NCI-H2081 treated with DMSO at 0.1 percent for 48 hours (cell line): ENCODE measurements at places on chromosomes 5 and 9.

- no peak for DNase-seq
Measured at GRCh38 chr9:20570756-20571155, 51.5 kb downstream of the MLLT3 start.

DNA sequence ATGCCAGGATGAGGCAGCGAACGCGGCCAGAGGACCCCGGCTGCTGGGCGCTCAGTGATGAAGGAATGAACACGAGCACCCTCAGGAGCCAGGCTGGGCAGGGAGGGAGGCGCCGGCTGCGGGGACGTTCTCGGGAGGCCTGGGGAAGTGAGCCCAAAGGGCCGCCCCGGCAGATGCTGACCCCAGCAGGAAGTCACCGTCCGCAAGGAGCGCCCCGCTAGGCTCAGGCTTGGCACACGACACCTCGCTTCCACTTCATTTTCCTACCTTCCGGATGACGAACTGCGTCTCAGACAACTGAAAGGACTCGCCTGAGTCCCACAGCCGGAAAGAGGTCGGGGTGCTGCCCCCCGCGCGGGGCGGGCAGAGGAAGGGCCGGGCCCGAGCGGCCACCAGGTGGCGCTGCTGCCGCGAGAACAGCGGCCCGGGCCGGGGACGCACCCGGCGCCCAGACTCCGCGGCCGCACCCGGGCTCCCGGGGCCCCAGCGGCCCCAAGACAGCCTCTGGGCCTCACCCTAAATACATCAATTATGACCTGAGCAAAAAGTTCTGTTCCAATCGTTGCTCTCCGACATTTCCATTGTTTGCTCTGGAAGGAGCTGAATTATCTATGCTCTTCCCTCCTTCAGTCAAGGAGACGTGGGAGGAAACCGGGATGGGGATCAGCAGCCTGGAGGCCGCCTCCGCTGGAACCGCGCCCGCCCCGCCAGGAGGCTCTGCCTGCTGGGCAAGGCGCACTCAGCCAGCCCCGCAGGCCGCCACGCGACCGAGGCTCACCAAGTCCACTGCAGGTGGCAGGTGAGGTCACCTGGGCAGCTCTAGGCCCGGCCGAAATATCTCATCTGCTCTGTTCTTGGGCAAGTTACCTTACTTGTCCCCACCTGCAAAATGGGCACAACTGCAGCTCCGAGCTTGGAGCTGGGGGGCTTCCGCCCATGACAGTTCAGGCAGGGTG is 107.0 kb downstream of the ZNF354C start:
- no peak for DNase-seq

DNA sequence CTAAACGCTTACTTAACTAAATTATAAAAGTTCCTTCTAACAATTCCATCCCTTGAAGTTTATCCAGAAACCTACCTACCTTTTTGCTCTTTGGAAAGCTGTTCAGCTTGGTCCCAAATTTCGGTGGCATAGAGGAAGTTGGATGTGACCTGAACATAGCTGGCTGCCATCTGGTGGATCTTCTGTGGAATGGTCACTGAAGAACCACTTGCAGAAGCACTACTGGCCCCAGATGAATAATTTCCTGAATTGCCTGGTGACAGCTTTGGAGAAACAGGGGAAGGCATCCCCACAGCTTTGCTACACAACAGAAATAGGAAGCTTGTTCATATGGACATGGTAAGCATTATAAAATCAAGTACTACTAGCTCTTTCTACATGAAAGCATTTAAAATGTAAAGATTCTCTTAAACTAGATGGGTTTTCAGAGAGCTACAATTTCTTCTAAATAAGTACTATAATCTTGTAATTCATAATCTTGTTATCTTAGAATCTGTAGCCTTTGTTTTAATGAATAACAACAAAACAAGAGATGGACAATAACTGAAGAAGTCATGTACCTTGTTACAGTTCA is 9.9 kb downstream of the LEAP2 start:
- no peak for DNase-seq

- no peak for DNase-seq
Measured at GRCh38 chr5:168599826-168600225, 20.7 kb upstream of the PANK3 start.

DNA sequence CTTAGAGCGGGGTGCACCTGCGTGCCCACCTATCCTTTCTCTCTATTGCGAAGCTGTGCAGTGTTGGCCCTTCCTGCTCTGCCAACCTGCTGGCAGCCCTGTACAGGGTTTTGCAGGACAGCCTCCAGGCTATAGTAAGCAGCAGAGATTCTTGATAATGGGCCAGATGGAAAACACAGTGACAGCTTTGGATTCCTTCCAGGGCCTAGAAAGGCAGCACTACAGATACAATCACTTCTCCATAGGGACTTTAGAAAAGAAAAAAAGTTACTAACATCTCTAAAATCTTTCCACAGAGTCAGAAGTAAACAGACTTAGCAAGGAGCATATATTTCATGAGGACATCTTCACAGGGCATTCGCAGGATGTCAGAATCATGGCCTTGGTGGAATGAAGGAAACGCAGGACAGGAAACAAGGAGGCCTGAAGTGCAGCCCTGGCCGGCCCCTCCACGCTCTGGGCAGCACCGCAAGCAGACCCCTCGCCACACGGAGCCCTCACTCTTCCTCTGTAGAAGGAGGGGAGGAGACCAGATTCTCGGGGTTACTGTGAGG is 172.1 kb upstream of the GAS1 start:
- no peak for DNase-seq

DNA sequence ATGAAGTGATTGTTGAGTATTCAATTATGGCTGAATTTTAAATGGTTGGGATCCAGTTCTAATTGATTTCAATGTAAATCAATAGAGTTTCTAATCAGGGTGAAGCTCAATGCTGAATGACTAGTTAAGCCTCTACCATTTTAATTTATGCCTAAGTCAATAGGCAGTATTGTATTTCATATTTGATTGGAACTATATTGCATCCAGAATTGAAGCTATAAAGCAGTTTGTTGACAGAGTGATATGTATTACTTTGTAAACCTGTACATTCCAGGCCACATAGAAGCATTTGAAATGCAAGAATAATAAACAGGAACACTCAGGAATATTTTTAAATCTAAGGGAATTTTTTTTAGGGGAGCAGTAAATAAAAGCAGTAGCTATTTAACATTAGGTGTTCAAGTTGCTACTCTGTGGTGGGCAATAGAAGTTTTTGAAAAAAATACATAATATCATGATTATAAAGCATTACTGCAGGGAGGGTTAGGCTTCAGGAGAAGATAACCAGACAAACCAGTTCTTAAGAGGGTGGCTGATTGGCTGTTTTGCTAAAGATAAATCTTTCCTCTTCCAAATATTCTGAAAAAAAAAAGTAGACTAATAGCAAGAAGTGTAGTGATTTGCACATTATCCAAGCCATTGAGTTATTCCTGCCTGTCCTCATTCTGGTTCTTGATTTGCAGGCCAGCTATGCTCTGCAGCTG is 492.0 kb upstream of the MEF2C start:
- DNase-seq: peak; percentile 88

DNA sequence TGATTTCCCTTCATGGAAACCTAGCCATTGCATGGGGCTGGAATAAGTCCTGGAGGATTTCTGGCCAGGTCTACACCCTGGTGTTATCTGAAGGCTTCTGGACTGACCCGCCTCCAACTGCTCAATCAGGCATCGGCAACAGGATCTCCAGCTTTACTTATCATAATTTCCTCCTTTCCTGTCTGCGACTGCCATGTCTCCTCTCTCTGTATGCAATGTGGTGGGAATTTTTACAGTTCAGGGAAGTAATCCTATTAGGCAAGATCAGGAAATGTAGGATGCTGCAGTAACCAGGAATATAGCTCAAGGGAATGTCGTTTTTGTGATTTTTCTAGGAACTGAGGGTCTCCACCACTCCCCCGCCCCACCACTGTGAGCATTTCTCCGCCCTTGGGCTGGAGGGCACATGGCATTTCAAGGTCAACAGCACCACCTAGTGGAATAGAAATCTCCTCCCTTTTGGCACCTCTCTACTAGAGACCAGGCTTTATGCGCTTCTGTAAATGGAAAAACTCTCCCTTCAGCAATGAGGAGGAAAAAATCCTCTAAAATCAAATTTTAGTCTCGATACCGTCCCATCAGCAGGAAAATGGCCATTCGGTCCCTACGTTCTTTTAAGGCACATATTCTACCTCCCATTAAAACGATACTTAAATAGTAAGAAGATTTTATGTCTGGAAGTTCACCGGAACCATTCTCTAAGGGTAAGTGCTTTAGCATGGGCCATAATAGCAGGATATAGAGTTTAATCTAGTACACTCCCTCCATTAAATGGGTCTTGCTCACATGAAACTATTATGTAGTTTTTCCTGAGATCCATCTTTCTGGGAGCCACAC is 93.0 kb downstream of the YTHDC2 start:
- peak; percentile 19 for DNase-seq

GRCh38 chr5:81530919-81531318 is 137.0 kb upstream of the ACOT12 start:
- no peak for DNase-seq

DNA sequence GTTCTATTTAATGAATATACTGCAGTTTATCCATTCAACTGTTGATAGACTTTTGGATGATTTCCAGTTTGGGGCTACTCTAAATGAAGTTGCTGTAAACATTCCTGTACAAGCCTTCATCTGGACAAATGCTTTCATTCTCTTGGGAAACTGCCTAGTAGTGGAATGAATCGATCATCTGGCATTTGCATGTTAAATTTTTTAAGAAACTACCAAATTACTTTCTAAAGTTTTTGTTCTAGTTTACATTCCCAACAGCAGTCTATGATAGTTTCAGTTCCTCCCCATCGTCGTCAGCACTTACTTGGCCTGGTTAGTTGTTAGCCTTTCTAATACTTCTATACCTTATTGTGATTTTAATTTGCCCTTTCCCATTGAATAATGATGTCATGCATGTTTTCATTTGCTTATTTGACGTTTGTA is 306.3 kb downstream of the FER start:
- no peak for DNase-seq

DNA sequence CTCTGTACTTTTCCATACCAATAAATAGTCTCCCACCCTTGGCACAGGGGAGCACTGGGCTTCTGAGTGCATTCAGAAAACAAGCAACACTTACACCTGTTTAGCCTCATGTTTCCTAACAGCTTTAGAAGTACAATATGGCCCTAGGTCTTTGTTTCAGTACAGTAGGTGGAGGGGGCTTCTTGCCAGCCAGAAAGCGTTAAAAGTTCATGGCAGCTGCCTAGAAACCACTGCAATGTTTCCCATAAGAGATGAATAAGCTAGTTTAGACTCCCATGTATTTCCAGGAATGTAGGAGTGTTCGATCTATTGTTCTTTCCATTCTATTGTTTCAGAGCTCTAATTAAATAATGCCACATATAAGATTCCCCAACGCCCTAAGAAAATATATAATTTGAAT is 444.8 kb downstream of the ARHGEF28 start:
- DNase-seq: no peak

DNA sequence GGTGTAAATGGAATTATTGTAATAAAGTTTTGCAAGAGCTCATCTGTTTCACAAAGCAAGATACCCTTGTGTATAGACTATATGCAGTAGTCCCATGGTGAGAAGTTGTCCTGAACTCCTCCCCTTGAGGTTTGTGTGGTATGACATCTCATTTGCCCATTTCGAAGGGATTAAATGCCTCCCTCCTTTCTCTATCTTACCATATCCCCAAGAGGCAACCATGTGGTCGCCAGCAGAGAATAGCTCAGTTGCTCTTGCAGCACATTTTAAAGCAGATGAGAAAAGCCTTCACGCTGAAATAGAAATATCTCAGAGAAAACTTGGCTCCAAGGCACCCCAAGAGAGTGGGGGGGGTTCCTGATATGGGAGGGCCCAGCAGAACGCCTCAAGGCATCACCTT is 4.6 kb downstream of the SEMA6A start:
- no peak for DNase-seq
